GM23338 (cell line): ENCODE measurements at places on chromosomes 5 and 9.

- H3K4me3 ChIP-seq = no peak overlapping the region
- no peak overlapping the region for H3K27ac ChIP-seq
- no peaks in the 10 kb centered on the region for H3K4me1 ChIP-seq
These were observed 18.2 kb downstream of the HMGCR start for GRCh38 chr5:75355236-75355635.

DNA sequence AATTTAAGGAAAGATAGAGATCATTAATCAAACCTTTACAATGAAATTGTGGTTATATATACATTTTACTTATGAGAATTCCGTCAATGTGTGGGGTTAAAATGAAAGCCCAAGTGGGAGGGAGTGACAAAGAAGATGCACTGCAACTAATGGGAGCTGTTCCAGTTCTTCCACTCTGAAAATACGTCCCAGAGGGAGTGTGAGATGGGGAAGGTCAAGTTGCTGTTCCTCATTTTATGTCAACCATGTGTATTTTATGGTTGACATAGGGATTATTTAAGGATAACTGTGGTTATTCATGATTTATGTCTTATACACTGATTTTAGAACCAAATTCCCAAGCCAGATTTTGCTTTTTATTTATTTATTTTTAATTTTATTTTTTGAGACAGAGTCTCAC lies 14.2 kb upstream of the RGS3 start:
- no peak overlapping the region for H3K4me3 ChIP-seq
- no peaks in the 10 kb centered on the region for H3K27me3 ChIP-seq
- DNase-seq = no peak
- H3K4me1 ChIP-seq = no peaks in the 10 kb centered on the region
- no peak overlapping the region for H3K27ac ChIP-seq

GRCh38 chr5:22649074-22649473 lies 204.1 kb downstream of the CDH12 start:
- no peaks in the 10 kb centered on the region for H3K4me1 ChIP-seq
- no peak for DNase-seq
- H3K36me3 ChIP-seq = no peaks in the 10 kb centered on the region
- H3K27me3 ChIP-seq = no peaks in the 10 kb centered on the region
- no peak overlapping the region for H3K27ac ChIP-seq

GRCh38 chr5:54317511-54318260 lies 7.3 kb upstream of the ARL15 start:
- no peaks in the 10 kb centered on the region for H3K36me3 ChIP-seq
- DNase-seq = no peak
- peaks cover 4% of the 10 kb centered on the region; the same call in 1 of the 2 replicates for H3K27me3 ChIP-seq
- no peak overlapping the region for H3K4me3 ChIP-seq
- no peaks in the 10 kb centered on the region for H3K4me1 ChIP-seq

GRCh38 chr5:54579591-54580295 lies 62.2 kb downstream of the SNX18 start:
- no peaks in the 10 kb centered on the region for H3K4me1 ChIP-seq
- no peak for DNase-seq
- H3K36me3 ChIP-seq = no peaks in the 10 kb centered on the region
- H3K4me3 ChIP-seq = no peak overlapping the region
- H3K27ac ChIP-seq = no peak overlapping the region

DNA sequence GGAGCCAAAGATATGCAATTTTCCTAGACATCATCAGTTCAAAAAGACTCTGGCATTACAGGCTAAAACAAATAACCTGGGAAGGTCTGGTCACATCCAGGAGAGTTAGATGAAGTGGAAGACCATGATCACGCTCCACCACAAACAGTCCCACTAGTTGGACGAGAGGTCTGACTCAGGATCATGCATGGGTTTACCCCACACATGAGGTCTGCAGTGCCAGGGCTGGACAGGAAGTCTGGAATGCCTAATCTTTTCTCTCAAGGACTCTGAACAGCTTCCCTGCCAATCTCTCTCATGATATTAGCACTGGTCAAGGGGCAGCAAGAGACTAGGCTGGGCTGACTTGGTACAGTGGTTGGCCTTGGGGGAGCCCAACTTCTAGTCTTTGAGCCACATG lies 7.1 kb downstream of the PRUNE2 start:
- H3K4me3 ChIP-seq = no peak overlapping the region
- H3K27ac ChIP-seq = no peak overlapping the region
- H3K4me1 ChIP-seq = peaks cover 28% of the 10 kb centered on the region

DNA sequence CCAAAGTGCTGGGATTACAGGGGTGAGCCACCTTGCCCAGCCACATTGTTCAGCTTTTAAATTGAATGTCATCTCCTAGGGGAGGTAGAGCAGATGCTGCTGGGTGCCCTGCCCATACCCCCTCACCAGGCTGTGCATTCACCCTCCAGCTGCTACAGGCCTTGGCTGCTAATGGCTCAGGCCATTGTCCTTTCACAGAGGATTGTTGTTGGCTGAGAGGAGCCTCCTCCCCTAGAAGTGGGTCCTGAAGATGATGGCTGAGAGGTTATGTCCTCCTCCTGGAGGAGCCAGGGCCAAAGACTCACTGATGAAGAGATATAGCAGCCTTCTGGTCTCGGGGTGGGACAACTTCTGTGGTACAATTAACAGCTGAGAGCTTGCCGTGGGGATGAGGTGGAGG lies 74.6 kb downstream of the PHAX start:
- peak overlapping the region; percentile 77 for H3K27ac ChIP-seq
- H3K36me3 ChIP-seq = 0 out of 2 replicates have a peak, but pooled peaks cover under 1% of the 10 kb centered on the region
- peaks cover 31% of the 10 kb centered on the region for H3K4me1 ChIP-seq
- H3K4me3 ChIP-seq = no peak overlapping the region
- H3K27me3 ChIP-seq = no peaks in the 10 kb centered on the region

DNA sequence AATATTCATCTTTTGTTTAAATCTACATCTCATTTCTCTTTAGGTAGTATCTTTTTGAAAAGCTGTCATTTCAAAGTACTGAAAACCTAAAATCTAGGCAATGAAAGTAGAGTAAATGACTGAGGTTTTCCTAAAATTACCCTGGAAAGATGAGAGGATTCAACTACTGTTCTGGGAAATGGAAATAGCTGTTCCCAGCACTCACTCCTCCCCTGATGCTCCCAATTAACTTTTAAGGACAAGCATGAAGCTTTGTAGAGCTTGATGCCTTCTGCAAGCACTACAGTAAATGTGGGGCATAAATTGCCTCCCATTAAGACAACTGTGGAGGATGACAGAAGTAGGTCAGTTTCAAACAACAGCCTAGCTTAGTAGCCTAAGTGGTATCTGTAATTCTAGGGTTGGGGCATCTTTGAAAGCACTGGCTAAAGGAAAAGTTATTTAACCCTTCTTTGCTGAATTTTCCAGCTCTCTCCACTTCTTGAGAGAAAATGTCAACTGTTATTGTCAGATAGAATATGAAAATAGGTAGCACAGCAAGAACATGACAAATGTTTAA lies 100.2 kb upstream of the GNA14 start:
- H3K4me3 ChIP-seq = no peak overlapping the region
- no peaks in the 10 kb centered on the region for H3K27me3 ChIP-seq
- DNase-seq = no peak
- peaks cover 15% of the 10 kb centered on the region for H3K4me1 ChIP-seq
- no peak overlapping the region for H3K27ac ChIP-seq
